ENCODE measurements at places on chromosomes 16 and 17.

- no peak for DNase-seq
These were observed 38.0 kb downstream of the SLC5A11 start for GRCh38 chr16:24883714-24884151.

DNA sequence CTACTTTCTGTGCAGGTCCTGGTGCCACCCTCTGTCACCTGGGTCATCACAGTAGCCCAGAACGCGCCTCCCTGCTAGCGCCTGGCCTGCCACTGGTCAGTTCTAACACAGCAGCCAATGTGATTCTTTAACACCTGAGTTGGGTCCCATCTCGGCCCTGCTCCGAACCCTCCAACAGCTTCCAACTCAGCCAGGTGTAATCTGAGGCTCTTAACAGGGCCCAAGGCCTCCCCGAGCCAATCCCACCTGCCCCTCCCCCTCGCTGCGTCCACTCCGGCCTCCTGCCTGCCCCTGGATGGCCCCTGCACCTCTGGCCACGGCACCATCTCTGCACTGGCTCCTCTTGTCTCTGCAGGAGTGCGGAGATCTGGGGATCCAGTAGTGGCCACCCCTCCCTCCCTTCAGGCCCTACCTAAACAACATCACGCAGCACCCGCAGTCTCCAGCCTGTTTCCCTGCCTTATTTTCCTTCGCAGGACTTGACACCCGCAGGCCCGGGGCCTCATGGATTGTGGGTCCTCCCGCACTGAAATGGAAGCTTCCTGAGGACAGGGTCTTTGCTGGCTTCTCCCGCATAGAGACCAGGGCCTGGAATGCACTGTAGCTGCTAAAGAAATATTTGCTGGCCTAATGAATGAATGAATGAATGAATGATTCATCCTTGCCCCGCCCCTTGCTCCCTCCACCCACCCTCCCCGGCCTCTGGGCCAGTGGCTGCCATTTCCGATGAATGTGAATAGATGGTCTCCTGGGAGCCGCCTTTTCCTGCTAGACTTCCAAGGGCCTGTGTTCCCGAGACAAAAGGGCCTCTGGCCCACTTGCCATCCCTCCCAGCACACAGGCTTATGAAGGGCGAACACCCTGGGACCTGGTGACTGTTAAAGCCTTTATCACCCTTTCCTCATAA, 174.8 kb upstream of the FOXF1 start:
- no peak for DNase-seq

- DNase-seq = no peak
These were observed 3.0 kb downstream of the CBX8 start for GRCh38 chr17:79793924-79794304.

DNA sequence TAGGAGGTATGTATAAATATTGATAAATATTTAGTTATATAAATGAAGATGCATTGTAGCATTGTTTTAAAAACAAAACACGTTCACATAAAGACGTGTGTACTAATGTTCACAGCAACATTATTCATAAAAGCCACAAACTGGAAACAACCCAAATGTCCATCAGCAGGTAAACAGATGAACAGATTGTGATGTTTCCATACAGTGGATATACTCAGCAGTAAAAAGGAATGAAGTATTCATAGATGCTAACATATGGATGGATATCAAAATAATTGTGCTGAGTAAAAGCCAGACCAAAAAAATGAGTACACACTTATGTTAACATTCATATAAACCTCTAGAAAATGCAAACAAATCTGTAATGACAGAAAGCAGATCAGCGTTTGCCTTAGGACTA, 6.0 kb downstream of the CENPN start:
- DNase-seq = no peak

DNA sequence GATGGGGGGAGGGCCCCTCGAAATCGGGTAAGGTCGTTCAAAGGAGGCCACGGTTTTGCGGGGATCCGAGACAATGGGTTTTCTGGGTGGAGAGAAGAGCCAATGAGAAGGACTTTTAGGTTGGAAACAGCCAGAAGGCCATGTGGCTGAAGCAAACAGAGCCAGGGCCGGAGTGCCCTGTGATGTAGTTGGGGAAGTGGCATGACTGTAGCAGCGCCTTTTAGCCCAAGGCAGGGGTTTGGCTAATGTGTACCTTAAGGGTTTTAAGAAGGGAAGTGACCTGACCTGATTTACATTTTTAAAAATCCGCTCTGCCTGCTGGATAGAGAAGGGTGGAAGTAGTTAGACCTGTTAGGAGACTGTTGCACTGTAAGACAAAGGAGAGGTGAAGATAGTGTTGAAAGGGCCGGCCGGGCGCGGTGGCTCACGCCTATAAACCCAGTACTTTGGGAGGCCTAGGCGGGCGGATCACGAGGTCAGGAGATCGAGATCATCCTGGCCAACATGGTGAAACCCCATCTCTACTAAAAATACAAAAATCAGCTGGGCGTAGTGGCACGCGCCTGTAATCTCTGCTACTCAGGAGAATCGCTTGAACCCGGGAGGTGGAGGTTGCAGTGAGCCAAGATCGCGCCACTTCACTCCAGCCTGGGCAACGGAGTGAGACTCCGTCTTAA, 1.0 kb downstream of the LYRM1 start:
- DNase-seq = no peak

DNA sequence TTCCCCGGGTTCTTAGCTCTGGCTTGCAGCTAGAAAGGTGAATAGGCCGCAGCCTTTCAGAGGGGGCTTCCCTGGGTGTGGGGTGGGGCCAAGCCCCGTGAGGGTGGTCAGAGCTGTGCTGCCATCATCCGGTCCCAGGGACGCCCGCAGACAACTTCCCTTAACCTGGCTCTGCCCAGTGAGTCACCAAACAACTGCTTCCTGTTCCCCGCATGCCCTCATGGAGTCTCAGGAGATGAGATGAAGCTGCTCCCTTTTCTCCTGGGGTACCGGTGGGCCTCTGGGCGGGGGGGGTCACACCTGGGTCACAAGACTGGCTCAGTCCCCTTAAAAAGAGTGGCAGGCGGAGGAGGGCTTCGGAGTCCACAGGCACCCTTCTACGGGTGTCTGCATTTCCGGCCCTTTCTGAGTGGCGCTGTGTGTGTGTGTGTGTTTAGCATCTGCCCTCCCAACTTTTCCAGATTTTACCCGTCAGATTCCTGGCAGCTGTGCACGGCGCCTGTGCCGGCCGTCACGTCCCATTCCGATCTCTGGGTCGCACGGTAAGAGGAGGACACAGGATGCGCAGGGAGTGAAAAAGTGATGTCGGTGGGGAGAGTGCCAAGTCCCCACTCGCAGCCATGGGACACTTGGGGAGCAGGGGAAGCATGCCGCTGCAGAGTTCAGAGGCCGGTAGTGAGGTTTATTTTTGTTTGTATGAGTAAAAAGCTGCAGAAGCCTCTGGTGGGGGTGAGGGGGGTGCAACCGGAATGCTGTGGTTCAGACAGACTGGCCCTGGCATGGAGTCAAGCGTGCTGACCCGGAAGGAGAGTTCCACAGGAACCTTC, 16.8 kb downstream of the HIC1 start:
- DNase-seq = no peak

DNA sequence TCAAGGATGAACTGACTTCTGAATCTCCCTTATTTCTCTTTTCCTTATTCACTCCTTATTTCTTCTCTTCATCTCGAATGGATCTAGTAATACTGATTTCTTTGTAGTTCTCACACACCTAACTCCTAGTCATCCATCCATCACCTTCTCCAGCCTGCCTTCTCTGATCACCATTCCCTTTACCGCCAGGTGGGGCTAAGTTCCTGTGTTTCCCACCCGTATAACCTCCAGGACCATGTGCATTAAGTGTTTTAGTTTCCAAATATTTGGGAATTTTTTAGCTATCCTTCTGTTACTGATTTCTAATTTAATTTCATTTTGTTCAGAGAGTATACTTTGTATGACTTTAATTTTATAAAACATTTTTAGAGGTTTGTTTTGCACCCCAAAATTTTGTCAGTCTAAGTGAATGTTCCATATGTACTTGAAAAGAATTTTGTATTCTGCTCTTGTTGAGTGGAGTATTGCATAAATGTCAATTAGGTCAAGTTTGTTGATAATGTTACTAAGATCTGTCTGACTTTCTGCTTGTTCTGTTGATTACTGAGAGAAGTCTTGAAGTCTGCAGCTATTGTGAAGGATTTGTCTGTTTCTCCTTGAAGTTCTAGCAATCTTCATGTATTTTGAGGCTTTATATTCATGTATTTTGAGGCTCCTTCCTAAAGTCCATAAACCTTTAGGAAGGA, 8.8 kb downstream of the BPTF start:
- no peak for DNase-seq

DNA sequence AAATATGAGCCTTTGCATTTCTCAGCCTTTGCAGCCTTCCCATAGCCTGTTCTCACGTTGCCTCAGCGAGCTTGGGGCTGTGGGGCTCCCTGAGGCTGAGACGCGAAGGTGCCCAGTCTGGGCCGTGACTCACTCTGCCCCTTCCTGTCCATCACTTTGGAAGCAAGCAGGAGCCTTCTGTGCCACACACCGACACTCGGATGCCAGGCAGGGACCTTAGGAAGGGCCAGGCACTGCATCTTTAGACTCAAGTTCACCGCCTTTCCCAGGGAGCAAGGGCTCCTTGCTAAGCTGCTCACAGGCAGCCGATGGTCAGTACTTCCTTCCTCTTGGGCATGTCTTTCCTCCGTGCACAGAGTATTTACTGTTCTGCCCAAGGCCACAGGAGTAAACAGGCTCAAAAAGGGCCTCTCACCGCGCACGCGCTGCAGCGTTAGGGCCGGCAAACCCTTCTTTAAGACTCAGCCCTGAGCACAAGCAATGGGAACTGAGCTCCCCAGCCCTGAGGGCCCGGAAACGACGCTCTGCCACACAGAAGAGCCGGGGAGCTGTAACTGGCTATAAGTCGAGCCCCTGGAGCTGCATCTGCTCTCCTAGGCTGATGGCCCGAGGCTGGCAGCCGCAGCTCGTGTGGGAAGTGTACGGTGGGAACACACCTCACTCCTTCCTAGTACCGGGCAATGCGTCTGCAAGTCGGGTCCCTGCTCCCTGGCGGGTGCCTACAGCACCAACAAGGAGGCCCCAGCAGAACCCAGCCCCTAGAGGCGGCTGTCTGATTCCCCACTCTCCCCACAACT, 7.2 kb downstream of the TIMM22 start:
- DNase-seq = no peak

DNA sequence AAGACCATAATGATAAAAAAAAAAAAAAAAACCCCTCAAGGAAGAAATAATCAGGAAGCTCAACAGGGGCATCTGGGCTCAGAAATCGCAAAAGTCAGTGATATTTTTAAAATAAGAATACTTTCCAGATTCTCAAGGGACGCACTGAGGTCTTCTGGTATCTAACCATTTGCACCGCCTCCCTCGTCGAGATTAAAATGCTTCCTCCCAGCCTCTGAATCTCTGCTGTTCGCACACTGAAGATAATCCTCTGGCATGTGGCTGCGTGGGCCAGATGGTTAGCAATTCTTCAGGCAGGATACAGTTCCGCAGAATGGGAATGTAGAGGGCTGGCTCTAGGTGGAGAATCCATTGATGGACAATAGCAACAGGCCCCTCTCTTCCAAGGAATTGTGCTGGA, 211.7 kb upstream of the CDH5 start:
- no peak for DNase-seq

- peak; percentile 3 for DNase-seq
These were observed 45.0 kb downstream of the B9D1 start for GRCh38 chr17:19317359-19318095.

- DNase-seq = no peak
These were observed 2.9 kb downstream of the GSDMB start for GRCh38 chr17:39915559-39915958.

GRCh38 chr16:75794426-75794825, 68.1 kb upstream of the CPHXL start:
- no peak for DNase-seq

GRCh38 chr16:79970551-79971236, 370.2 kb upstream of the MAF start:
- no peak for DNase-seq

DNA sequence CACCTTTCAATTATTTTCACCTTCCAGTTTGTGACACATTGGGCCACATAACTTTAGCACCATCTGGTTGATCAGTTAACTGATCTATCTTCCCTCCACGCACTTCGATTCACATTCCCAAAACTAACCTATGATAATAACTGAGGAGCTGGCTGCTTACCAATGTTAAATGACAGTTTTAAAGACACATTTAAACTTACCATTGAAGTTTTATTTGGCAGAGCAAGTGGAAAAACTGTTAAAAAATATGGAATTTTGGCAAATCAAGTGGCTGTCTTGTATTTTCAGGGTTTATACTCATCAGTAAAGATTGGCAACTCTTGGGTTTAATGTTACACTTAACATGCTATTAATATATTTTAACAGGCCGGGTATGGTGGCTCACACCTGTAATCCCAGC, 5.4 kb upstream of the APOH start:
- no peak for DNase-seq

DNA sequence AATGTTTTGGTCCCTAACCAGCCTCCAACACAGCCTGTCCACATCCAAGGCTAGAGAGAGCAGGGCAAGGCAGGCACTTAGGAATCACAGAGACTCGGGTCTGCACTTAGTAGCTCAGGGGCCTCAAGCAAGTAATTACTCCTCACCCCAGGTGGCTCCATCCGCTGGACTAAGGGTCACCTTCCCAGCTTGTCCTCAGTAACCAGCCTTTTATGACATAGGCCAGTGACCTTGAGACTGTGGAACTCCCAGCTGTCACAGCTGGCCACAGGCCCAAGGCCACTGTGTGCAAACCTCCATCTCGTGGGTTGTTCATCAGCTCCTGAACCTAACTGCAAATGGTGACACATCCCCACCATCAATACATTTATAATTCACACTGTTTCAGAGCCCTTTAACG, 68.6 kb downstream of the CDYL2 start:
- no peak for DNase-seq
